Stimulated activated CD4-positive, alpha-beta T cell treated with anti-CD3 and anti-CD28 coated beads, Interleukin-15, amount 100 ng/mL, for 1 hour (primary cell): ENCODE measurements at places on chromosomes 7 and 10.

- DNase-seq: no peak
These were observed 90.7 kb downstream of the TFPI2 start for GRCh38 chr7:93799750-93800357.

DNA sequence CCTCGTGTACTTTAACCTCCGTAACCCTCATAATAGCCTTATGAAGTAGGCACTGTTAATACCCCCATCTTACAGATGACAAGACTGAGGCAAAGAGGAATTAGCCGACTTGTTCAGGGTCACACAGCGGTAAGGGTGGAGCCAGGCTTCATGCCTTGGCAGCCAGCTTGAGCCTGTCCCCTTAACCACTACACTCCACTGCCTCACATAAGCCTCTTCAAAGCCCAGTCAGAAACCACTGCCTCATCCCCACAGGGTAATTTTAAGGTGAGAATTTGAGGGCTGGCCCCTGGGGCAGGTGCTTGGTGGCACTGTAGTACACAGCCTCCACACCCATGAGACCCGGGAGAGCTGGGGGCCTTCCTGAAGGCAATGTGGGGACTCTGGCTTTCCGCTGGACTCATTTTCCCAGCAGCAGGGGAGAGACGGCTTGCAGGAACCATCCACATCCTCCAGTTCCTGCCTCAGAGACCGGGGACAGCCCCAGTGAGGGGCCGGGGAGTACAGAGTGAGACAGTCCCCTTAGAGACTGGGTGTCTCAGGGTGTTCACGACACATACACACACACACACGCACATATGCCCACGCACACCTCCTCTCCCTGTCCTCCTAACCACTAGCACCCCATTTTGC, 7.6 kb upstream of the C10orf105 start:
- no peak for DNase-seq

- DNase-seq: no peak
These were observed 20.8 kb downstream of the VWA2 start for GRCh38 chr10:114259824-114260223.

DNA sequence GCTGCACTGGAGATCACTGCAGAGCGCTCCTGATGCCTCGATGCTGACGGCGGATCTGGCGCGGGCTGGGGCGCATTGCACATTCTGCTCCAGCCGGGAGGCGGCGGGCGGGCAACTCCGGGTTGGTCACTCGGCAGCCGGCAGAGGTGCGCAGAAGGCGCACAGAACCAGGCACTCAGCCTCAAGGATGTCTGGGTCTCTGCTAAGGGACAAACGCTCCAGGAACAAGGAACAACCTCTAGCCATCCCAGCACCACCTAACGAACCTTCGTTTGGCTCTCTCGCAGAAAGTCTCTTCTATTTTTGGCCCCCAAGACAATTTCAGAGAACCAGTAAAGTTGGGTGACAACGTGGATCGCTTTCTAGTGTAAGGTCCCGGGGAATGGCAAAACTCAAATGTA, 254.6 kb downstream of the OTUD1 start:
- DNase-seq: no peak

- DNase-seq: no peak
These were observed 297.8 kb upstream of the ZNF32 start for GRCh38 chr10:43946445-43946844.

DNA sequence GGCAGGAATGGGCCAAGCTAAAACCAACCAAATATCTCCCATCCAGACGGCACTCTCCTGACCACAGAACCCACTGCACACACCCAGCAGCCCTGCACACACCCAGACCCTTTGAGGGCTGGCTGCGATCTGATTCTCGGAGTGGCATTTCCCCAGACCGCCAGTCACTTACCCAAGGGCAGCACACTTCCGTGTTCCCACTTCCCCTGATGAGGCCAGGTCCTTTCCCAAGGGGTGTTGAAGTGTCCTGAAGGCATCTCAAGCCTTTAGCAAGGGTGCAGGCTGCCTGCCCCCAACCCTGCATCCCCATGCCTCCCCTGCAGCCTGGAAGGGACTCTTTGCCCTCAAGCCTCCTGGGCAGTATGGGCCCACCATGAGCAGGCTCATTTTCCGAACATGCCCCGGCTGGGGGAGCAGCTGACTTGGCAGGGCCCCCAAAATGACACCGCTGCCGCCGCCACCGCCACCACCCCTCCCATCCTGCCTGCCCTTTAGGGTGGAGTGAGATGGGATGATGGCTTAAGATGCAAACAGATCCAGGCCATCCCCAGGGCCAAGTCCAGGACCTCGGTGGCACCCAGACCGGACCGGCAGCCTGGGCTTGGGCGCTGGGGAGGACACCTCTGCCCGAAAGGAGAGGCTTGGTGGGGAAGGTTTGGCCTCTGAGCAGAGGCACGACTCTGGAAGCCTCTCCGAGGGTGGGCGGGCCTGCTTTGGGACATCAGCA, 159.8 kb downstream of the NRF1 start:
- no peak for DNase-seq

- no peak for DNase-seq
These were observed 105.4 kb downstream of the GRM3 start for GRCh38 chr7:86748843-86749719.

DNA sequence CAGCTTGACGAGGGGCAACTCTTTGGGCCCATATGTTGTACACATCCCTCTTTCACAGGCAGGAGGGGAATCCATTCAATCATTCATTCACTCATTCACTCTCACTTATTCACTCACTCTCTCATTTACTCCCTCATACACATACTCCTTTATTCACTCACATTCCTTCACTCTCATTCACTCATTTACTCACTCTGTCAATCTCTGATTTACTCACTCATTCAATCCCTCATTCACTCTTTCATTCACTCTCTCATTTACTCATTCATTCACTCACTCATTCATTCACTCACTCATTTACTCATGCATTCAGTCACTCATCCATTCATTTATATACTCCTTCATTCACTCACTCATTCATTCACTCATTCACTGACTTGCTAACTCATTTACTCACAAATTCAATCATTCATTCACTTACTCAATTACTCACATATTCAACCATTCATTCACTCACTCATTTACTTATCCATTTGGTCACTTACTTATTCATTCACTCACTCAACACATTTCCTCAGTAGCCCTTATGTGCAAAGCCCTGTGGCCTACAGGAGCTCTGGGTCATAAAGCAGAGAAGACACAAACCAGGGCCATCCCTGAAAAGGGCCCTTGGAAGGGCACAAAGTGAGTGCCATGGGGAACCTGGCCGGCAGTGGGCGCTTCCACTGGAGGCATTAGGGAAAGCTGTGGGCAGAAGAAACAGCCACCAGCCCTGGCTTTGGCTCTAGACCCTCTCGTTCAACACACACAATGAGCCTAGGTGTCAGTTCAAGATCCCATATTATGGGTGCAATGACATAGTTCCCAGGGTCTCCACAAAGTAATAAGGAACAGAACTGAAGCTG, 26.0 kb downstream of the HIP1 start:
- no peak for DNase-seq

DNA sequence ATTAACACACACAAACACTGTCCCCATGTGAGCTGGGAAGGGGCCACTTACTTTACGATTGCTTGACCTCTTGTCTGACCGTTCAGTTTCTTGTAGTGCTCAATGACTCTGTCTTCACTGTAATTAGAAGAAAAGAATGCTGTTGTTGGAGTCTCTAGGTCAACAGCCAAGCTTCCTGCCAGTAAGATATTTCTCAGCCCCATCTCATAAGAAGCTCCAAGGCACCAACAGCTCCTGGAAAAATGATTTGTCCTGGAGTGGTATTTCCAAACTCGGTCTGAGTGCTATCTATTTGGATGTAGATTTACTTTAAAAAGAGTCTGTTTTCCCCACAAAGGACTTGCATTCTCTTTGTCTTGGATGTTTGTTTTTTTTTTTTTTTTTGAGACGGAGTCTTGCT, 153.7 kb downstream of the PRPF18 start:
- no peak for DNase-seq

- no peak for DNase-seq
These were observed 143.4 kb upstream of the CHST15 start for GRCh38 chr10:124236816-124237215.

- no peak for DNase-seq
These were observed 14.0 kb upstream of the ZNF273 start for GRCh38 chr7:64888901-64889685.

DNA sequence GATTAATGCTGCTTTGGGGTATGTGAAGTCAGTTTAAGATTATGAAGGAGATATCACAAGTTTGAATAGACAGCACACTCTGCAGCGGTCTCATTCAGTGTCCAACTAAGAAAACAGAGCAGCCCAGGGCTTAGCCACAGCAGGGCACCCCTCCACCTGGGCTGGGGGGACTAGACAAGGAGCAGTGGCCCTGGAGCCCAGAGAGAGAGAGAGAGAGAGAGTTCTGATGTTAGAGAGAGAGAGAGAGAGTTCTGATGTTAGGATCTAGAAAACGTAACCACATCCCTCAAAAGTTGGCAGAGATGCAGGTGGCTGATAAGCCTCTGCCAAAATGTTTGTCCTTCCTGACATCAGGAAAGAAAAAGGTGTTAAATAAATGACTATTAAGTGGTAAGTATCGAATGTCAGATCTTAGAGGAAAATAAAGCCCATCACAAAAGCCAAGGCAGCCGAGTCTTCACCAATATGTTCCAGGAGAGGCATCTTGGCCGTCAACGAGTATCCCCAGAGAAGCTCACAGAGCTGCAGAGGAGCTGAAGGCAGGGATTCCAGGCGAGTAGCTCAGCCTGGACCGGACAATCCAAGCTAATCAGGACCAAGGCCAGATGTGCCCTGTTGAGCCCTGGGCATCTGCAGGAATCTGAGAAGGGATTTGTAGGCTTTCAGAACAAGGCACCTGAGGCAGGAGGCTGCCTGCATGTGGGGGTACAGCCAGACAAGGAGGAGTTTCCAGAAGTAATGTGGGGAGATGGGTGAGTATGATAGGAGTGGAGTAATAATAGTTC, 150.1 kb upstream of the TCF7L2 start:
- no peak for DNase-seq

- no peak for DNase-seq
These were observed 169.9 kb upstream of the ASAH2 start for GRCh38 chr10:50421026-50421719.

GRCh38 chr10:44938956-44939355, 20.6 kb upstream of the RASSF4 start:
- DNase-seq: no peak

GRCh38 chr7:48635796-48636195, 288.6 kb upstream of the CDC14C start:
- DNase-seq: no peak

DNA sequence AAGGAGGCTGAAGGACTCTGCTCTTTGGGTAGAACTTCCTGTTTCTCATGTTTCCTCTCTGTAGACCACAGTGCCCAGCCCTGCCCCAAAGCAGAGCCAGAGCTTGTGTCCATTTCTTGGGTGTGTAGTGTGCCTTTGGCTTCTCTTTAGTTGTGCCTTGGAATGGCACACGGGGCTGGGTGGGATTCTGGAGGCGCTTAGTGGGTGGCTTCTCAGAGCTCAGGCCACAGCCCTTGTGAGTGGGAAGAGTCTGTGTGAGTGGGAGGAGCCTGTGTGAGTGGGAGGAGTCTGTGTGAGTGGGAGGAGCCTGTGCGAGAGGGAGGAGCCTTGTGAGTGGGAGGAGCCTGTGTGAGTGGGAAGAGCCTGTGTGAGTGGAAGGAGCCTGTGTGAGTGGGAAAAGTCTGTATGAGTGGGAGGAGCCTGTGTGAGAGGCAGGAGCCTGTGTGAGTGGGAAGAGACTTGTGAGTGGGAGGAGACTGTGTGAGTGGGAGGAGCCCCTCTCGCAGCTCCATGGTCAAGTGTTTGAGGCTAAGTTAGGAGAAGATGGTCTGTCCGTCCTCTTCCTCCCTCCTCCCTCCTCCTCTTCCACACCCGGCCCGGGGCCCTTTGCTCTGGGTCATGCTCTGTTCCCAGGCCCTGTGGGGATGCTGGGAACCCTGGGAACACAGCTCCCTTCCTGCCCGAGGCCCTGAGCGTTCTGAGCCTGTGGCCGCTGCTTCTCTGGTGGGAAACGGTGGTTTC, 153.0 kb downstream of the GRK5 start:
- no peak for DNase-seq

GRCh38 chr7:30931161-30931928, 19.7 kb downstream of the AQP1 start:
- no peak for DNase-seq

DNA sequence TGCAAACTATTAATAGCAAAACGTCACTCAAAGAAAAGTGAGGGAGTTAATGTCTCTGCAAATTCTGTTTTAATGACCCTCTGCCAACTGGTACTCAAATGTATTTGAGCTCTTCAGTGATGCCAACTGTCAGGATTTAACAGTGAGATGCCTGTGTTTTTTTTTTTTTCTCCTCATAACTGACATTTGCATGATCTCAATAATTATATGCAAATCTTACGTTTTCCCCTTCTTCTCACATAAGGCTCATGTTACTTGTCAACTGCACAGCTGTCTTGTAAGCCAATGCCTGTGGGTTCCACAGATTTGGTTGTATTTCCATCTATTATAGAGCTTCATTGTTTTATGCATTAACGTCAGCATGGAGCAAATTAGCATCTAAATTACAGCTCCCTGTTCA, 38.2 kb downstream of the PPP1R3A start:
- no peak for DNase-seq

DNA sequence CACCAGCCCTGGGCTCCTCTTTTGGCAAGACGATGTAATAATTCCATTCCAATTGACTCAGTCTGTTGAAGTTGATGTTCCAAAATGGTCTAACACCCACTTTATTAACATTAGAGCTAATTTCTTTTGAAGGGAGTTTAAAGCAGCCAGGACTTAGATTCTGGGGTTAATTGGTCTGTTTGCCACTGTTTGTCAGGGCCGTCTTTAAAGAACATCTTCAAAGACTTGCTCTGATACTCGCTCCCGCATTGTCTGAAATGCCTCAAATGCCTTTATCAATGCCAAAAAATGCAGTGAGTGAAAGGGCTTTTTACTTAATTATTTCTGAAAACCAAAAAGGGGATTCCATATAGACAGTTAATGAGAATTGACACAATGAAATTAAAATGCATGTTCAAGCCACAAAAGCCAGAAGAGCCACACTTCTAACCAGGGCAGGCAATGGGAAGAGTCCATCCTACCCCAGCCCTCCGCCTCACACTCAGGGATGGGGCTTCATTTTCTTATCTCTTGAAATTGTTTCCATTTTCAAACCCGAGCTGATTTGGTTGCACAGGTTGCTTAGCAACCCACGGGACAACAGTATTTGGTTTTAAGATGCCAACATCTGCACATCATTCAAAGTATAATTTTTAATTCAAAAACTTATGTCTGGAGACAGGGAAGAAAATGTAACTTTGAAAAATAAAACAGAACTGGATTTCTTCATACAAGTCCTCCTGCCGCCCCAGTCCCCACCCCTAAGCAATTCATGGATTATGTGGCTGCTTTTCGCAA, 163.0 kb downstream of the FGFR2 start:
- no peak for DNase-seq

- DNase-seq: no peak
These were observed 32.1 kb downstream of the KCNMA1 start for GRCh38 chr10:77605466-77605865.
